ENCODE measurements at places on chromosomes 16 and 17. TPM values are rescaled to one million over a fixed set of nuclear protein-coding genes. Genes with fewer than 3 reads are reported as not detected.

MYH8 gene
- not detected for total RNA-seq

CACNG4 gene
- total RNA-seq: 0.57 TPM

DNA sequence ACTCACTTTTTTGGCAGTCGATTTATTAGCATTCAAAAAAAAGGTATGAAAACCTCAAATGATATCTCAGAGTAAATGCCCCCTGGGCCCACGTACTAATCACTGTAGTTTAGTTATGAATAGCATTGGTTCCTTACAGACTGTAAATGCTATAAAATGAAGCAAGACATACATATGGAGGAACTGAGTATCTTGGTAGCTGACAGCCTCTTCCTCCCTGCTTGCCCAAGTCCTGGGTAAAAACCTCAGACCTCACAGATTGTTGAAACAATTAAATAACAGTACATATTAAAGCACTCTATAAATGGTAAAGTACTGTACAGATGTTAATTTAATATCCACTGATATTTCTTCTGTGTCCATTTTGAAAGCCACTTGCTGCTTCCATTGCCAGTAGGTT is 33.2 kb upstream of the ABCC11 start:
- no peak for DNase-seq

DNA sequence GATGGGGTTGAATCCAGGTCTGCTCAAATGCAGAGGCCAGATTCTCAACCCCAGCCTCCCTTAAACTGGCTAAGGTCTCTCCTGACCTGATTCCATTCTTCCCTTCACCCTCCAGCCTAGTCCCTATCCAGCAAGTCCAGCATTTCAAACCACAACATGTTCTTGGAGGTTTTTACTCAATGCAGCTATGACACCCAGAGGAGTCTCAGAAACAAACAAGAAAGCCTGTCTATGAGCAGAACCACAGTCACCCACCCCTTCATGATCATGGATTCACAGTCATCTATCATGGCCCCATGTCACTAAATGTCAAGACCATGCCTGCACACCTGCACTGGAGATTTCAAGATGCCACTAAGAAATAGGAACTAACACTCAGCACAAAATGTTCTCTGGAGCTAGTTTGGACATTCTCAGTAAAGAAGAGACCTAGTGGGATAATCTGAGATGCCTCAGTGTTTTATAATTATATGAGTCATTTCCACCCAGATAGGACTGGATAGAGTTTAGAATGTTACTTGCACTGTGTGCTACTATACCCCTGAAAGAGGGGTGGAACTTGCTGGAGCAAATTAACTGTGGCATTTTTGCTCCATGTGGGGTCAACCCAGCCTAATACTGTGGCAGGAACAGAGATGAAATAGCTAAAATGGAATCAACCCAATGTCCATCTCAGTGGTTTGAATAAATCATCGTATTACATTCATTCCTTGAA is 9.5 kb upstream of the METTL22 start:
- no peak for DNase-seq

DNA sequence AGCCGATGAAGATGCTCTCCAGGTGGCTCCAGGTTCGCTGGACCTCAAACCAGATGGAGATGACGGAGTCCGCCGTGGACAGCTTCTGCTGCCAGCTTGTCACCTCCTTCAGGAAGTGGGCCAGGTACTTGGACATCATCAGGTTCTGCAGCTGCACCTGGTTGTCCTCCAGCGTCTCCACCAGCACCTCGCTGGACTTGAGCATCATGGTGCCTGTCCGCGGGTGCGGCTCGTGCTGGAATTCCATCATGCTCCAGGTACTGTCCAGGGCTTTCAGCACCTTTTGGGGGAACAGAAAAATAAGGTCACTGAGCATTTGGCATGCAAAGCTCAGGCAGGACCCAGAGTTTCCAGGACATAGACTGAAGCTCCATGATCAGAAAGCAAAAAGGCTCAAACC is 69.7 kb downstream of the DNAH17 start:
- DNase-seq: no peak

ZCCHC14 gene
- 27.2 TPM for total RNA-seq

DNA sequence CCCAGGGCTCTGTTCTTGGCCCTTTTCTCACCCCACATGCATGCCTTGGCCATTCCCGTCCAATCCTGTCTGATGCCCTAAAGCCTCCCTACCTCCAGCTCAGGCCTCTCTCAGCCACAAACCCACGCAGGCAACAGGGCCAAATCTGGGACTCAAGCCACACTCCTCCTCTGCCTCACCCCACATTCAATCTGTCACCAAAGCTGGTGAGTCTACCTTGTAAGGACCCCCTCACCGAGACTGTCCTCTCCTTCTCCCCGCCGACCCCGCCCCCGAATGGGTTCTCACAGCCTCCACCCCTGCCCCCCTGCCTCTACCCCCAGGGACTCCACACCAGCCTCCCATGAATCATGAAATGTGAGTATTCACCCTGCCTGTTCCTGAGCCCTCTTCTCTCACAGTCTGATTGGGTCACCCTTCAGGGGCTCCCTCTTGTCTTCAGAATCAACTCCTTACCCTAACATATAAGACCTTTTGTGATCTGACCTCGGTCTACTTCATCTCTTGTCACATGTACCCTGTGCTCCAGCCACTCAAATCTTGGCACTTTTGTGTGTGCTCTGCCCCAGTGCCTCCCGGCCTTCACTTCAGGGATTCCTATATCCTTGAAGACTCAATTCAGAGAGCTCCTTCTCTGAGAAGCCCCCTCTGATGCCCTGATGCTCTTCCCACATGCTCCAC is 10.7 kb downstream of the EPOP start:
- no peak for DNase-seq

- no peak for DNase-seq
Measured at GRCh38 chr16:86651823-86652222, 73.5 kb downstream of the FOXL1 start.

GRCh38 chr16:16042076-16042475 is 92.7 kb downstream of the ABCC1 start:
- DNase-seq: no peak

DNA sequence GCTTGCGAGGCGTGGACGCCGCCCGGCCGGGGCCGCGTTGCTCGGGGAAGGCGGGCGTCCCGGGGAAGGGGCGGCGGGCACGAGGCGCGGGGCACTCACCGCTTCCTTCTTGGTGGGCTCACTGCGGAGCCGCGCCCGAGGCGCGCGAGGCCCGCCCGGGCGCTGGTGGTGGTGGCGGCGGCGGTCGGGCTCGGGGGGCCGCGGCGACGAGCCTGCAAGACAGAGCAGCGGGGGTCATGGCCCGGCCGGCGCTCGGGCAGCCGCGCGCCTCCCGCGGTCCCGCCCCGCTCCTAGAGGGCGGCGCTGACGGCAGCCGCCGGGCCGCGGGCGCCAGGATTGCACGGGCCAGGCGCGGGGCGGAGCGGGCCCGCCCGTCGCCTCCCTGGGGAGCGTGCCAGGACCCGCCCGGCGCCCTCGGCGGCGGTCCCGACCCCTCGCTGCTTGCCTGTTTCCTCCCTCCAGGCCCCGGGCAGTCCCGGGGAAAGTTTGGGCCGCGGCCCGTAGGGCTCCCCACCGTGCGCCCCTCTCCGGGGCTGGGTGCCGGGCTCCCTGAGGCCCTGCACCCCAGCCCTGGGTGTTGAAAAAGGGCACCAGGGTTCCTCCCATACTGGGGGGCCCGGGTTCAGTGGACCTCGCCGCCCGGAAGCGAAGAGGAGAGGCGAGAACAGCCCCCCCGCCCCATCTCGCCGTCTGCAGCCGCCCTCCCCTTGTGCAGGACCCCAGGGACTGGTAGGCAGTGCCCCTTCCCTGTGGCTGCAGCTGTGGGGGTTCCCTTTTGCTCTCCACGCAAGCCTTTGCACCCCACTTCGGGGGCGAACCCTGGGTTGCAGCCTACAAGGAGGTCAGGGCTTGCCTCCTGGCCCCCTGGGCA is at the start of gene C16orf74:
TSS of gene C16orf74 (minus strand) at position 270 of the 871 bp plus-strand sequence. CDS start 15,879 bp downstream, outside the sequence.
- no peak for DNase-seq

- no peak for DNase-seq
Measured at GRCh38 chr17:78166416-78166815, 2.0 kb upstream of the SYNGR2 start.

CCL8 gene
- total RNA-seq: not detected

- DNase-seq: peak; percentile 61
Measured at GRCh38 chr16:23504076-23504452, 6.2 kb downstream of the GGA2 start.

DNA sequence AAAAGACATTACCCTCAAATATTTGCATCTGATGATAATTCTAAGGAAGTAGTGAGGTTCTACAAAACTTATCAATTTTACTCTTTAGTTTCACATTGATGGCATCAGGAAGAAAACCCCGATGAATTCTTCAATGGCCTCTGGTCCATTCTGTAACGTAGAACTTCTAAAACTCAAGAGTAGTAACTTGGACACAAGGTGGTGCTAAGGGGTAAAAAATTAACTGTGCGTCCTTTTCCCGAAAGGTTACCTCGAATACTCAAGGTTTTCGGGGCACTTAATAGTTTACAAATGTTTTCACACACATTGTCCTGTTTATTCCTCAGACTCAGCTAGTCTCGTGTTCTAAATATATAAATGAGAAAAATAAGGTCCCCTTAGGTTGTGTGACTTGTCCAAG is 517.3 kb upstream of the ZFHX3 start:
- no peak for DNase-seq

DNA sequence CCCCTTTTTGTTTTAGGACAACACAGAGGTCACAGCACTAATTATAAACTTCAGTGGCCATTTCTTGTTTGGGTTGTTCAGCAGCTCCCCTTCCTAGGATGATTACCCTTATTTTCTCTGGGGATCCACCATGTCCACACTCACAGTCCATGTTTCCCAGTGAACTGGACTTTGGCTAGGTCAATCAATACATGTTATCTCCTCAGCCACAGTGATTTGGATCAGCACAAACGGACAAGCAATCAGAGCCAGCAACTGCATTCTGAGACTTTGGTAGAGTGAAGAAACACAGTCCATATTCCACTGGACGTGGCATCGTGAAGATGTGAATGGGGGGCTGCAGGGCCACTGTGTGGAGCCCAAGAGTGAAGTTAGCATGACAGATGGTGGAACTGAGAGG is 4.6 kb downstream of the TMEM220 start:
- no peak for DNase-seq

DNA sequence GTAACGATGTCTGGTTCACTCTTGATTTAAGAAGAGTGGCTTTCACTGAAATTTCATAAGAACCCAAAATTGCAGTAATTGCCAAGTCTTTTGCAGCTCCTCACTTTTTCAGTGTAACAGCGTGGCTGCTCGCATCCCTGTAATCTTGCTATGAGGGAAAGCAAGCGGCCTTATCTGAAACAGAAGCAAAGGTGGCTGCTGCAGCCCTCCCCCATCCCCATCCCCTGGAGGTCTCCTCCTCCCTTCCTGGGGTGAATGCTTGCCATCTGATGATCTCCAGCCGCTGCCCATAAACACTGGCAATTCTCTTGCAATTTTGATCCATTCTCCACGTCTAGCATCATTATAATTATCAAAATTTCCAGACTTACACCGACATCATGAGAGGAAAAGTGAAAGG is 182.5 kb upstream of the ASIC2 start:
- DNase-seq: no peak

- no peak for DNase-seq
Measured at GRCh38 chr16:11149011-11149616, 106.9 kb downstream of the SOCS1 start.

TSPOAP1 gene
- 21.0 TPM for total RNA-seq

GRCh38 chr16:84754353-84754856 is 54.6 kb downstream of the USP10 start:
- DNase-seq: peak; percentile 86

DNA sequence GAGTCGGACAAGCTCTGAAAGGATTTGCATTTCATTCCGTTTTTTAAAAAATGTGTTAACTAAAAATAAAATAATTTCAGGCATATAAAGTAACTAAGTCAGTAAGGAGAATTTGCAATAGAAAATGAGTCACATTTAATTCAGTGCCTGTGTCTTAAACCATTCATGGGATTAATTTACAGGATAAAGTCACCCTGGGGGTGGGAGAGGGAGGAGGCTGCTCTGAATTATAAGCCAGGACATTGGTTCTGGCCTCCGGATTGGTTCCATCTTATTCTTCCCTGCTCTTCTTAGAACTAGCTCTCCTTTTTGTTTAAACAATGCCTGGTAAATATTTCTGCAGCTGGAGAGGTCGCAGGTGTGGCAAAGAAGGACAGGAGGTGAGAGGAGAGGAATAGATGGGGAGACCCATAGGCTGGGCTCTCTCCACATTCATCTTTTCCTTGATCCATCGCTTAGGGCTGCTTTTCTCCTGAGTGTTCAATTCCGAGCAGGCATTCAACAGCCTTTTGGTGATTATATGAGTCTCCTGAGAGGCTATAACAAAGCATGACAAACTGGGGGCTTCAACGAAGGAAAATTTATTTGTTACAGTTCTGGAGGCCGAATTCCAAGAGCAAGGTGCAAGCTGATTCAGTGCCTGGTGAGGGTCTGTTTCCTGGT is 319.2 kb downstream of the PHKB start:
- no peak for DNase-seq

HAS3 gene
- 58.9 TPM for total RNA-seq

DNA sequence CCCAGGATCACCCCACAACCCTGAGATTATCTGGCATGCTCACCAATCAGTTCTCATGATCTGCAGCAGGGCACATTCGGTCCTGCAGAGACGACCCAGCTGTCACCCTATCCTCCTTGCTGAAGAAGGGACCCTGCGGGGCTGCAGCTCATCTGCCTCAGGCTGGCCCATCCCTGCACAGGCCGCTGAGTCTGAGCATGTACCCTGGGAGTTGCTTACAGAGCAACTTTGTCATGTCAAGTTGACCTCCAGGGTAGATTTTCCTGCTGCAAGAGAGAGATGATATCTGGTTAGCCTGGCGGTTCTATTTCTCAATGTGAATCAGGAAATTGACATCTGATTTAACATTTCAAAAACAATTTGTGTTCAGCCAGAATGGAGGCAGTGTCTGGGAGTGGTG is 36.0 kb upstream of the ADCY9 start:
- DNase-seq: no peak

PLXDC1 gene
- total RNA-seq: 13.0 TPM

SCRN2 gene
- total RNA-seq: 36.5 TPM

DNA sequence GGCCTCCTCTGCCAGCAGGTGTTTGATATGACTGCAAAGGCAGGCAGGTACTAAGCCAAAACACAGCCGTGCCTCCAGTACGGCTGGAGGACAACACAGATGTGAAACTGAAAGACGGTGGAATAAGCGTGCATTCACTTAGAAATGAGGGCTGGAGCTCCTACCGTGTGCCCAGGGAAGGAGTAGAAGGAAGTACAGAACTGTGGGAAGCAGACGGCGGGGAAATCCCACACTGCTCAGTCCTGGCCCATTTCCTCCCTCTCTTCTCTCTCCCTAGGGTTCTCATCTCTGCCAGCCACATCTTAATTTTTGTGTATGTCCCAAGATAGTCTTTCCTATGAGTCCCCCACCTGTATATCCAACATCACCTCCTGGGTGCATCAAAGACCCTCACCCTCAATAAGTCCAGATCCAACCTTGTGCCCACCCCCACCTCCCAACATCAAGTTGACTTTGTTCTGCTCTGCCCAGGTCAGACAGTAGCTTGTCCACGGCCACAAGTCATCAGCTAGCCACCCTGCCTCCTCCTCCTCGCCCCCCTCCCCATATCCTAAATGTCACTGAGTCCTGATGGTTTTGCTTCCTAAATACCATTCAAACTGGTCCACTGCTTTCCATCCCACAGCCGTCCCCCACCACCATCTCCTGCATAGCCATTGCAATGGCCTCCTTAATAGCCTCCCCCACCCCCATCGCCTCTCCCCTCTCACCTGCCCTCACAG is 77.1 kb upstream of the RPL38 start:
- DNase-seq: no peak

- DNase-seq: no peak
Measured at GRCh38 chr17:81553616-81554181, 1.5 kb upstream of the FAAP100 start.

- DNase-seq: no peak
Measured at GRCh38 chr16:64211331-64211730, 910.5 kb downstream of the CDH11 start.

C16orf96 gene
- not detected for total RNA-seq

Measured in ureter (tissue), 1 donor.